ENCODE measurements at places on chromosomes 5 and 9. TPM values are rescaled to one million over a fixed set of nuclear protein-coding genes. Genes with fewer than 3 reads are reported as not detected.

- peak; percentile 70 for DNase-seq
Measured at GRCh38 chr9:35110327-35110761, 5.3 kb downstream of the ATOSB start.

GRCh38 chr9:126217250-126217653 lies 109.4 kb upstream of the MVB12B start:
- DNase-seq: peak; percentile 26

GRCh38 chr5:7517006-7517405 lies 121.1 kb downstream of the ADCY2 start:
- DNase-seq: no peak

GRCh38 chr5:97076098-97076497 lies 66.3 kb downstream of the LIX1 start:
- DNase-seq: no peak

The PLPP7 gene
- polyA plus RNA-seq: not detected

DNA sequence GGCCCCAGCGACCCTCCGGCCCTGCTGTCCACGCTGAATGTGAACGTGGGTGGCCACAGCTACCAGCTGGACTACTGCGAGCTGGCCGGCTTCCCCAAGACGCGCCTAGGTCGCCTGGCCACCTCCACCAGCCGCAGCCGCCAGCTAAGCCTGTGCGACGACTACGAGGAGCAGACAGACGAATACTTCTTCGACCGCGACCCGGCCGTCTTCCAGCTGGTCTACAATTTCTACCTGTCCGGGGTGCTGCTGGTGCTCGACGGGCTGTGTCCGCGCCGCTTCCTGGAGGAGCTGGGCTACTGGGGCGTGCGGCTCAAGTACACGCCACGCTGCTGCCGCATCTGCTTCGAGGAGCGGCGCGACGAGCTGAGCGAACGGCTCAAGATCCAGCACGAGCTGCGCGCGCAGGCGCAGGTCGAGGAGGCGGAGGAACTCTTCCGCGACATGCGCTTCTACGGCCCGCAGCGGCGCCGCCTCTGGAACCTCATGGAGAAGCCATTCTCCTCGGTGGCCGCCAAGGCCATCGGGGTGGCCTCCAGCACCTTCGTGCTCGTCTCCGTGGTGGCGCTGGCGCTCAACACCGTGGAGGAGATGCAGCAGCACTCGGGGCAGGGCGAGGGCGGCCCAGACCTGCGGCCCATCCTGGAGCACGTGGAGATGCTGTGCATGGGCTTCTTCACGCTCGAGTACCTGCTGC lies 839 bp downstream of the KCNV2 start:
- DNase-seq: no peak

The LCNL1 gene
- 0.01 TPM for polyA plus RNA-seq

The PCAT7 gene
- 0.95 TPM for polyA plus RNA-seq

The KCNV2 gene
- 0.10 TPM for polyA plus RNA-seq

- peak; percentile 81 for DNase-seq
Measured at GRCh38 chr5:126600631-126601511, at the start of gene PHAX. PHAX (plus strand) TSS chr5:126600947; CDS start chr5:126600963, 16 bp downstream.

The PCSK5 gene
- polyA plus RNA-seq: 0.71 TPM

- DNase-seq: peak; percentile 45
Measured at GRCh38 chr9:35553670-35554543, 51.2 kb upstream of the TESK1 start.

GRCh38 chr9:5611321-5612184 lies 17.4 kb upstream of the RIC1 start:
- no peak for DNase-seq

DNA sequence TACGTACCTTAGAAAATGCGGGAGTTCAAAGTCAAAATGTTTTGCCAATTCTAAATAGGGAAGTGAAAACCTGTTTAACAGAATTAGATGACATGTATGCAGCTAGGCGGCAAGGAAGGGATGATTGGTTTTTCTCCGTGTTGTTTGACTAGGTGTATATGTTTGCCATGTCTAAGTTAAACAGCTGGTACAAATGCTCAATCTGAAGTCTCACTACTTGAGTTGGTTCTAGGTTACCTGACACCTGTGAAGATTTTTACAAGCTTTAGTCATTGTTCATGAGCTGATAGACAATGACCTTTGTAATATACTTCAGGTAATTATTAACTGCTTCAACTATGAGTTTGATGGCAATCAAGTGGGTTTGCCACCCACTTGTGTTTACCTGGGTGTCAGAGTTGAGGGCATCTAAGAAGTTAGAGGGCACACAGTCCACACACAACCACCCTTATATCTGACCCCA lies 74.3 kb downstream of the SLC44A1 start:
- DNase-seq: no peak

The DOCK2 gene
- polyA plus RNA-seq: 2.3 TPM

- no peak for DNase-seq
Measured at GRCh38 chr5:6410421-6410820, 32.1 kb upstream of the MED10 start.

GRCh38 chr5:176447591-176447977 lies 601 bp upstream of the FAF2 start:
- DNase-seq: no peak

DNA sequence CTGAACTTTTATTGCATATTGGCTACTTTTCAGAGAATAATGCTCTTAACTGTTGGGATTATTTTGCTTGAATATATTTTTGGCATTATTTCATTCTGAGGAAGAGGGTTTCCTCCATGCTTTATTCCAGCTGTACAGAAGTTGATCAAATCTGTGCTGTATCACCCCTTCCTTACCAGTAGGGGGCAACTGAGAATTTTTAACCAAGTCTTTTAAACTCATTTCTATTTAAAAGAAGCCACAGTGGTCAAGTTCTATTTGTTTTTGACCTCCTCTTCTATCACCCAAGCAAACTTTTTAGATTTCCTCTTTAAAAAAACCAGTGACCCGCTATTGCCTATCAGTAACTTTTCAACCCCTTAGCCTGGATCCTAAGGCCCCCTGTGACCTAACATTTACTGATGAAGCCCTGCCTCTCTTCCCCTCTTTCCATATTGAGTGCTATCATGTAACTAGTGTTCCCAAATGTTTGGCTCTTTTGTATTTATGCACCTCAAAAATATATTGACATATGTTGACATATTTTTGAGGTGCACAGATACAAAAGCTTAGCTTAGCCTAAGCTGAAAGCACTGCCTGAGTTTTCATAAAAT lies 80.6 kb downstream of the FBXO4 start:
- no peak for DNase-seq

DNA sequence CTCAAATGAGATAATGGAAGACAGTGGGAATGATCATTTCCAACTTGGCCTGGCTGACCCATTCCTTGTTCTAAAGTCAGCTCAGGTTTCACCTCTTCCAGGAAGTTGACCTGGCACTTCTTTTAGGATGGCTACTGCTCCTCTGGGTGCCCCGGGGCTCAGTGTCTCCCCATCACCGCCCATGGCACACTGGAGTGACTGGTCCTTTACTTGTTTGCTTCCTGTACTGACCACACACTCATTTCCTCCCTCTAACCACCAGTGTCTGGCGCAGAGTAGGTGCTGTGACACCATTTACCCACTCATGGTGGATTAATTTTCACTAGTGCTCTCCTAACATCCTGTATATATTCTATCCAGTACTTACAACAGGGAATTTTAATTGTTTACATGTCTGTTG lies 183.5 kb downstream of the CDK5RAP2 start:
- no peak for DNase-seq

DNA sequence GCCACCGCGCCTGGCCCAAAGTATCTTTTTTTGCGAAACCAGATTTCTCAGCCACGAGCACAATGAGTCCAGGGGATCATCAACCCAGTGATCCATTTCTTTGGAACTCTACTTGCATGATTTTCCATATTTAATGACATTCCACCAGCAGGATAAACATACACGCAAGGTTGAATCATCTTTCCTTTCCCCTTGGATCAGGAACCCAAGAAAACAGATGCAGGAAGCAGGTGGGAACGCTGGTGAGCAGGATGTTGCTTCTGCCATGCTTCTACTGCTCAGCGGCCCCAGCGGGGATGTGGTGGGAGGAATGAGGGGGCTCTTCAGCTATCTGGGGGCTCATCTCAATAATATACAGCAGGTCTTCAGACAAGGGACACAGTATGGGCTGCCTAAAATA lies 118.2 kb downstream of the SEC61B start:
- no peak for DNase-seq

DNA sequence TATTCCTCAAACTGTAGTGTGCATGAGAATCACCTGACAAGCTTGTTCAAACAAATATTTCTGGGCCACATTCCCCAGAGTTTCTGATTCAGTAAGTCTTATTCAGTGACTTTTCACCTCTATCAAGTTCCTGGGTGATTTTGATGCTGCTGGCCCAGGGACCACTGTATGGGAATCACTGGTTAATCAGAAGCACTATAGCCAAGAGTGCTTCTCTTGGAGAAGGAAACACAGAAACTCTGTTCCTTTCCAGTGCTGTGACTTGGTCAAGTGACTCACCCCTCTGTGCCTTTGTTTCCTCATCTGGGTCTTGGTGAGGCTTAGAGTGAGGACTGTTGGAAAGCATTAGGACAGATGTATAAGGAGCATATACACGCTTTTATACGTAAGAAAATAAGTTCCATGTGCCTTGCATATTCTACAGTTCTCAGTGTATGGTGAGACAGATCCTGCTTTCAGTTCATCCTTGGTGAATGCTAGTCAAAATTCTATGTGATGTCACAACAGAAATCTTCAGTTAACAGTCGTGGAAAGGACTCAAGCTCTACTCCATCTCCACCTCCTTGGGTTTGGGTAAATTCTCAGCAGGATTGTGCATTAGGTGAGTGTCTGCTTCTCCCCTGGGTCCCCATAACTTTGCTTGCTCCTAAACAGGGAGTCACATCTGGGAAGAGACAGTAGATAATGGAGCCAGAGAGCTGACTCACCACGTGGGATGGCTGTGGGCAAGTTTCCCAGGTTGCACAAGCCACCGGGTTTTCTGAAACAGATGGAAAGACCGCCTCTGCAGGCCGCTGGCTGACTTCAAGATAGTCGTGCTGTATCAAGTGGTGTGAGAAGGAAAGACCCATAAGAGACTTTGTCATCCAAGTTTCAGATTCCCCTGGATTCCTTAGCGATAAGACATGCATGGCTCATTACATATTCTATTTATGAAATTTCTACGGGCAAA lies 117.0 kb downstream of the NXNL2 start:
- DNase-seq: no peak

- no peak for DNase-seq
Measured at GRCh38 chr5:76705574-76705973, 10.4 kb upstream of the F2R start.

GRCh38 chr5:100406640-100407039 lies 128.5 kb upstream of the FAM174A start:
- DNase-seq: no peak

The PPP3R2 gene
- polyA plus RNA-seq: not detected

All from liver (tissue), 10 donors.